ENCODE measurements at places on chromosomes 16 and 17.

- DNase-seq = no peak
These were observed 122.1 kb downstream of the SNX29 start for GRCh38 chr16:12098429-12099310.

- DNase-seq = no peak
These were observed 1.8 kb downstream of the NME4 start for GRCh38 chr16:398561-399339.

DNA sequence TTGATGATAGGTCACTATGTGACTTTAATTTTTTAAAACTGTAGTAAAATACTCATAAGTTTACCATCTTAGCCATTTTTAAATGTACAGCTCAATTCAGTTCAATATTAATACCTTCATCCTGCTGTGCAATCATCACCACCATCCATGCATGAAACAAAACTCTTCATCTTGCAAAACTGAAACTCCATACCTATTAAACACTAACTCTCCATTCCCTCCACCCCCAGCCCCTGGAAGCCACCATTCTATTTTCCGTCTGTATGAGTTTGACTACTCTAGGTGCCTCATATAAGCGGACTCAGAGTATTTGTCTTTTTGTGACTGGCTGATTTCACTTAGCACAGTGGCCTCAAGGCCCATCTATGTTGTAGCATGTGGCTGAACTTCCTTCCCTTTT lies 9.4 kb upstream of the CNEP1R1 start:
- DNase-seq = no peak

DNA sequence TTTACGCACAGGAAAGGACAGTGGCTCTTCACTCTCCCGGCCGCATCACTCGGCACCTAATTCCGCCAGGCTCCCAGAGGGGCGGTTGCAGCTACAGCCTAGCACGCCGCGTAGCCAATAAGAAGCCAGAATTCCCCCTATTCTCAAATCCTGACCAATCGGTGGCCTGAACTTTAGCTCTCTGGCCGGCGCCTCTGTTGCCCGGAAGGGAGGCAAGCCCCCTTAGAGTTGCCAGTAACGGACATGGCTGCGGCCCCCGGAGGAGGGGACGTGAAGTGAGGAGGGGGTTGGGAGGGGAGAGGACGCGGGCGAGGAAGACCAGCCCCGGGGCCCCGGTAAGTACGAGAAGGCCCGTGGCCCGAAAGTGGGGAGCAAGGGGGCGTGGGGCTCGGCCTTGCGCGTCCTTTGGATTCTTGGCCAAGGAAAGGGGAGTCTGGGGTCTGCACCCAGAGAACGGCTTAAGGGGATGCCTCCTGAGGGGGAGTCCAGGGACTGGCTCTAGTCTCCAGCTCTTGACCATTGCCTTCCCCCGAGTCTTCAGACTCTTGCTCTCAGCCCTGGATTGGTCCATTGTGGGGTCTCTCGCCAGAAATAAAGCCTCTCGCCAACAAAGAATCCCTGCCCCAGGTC lies at the start of gene TMEM94:
Gene TMEM94, plus strand, starts transcription at position 219 of the 630 bp plus-strand sequence. CDS start 15,271 bp downstream, outside the sequence.
- peak; percentile 99 for DNase-seq

DNA sequence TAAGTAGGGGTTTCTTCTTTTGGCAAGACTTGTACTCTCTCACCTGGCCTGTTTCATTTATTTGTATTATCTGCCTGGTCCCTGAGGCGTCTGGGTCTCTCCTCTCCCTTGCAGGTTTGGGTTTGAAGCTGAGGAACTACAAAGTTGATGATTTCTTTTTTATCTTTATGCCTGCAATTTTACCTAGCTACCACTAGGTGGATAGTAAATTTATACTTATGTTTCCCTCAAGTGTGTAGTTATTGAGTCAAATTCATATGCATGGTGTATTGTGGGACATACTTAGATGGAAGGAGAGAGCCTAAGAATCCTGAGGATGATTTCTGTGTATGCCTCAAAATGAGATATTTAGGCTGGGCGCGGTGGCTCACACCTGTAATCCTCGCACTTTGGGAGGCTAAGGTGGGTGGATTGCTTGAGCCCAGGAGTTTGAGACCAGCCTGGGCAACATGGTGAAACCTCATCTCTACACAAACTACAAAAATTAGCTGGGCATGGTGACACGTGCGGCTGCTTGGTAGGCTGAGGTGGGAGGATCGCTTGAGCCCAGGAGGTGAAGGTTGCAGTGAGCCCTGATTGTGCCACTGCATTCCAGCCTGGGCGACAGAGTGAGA lies 13.6 kb downstream of the TMEM98 start:
- DNase-seq = no peak

GRCh38 chr17:77365584-77366186 lies 224.9 kb downstream of the SEC14L1 start:
- peak; percentile 52 for DNase-seq

- DNase-seq = no peak
These were observed 34.7 kb upstream of the ABCA6 start for GRCh38 chr17:69176457-69176795.

DNA sequence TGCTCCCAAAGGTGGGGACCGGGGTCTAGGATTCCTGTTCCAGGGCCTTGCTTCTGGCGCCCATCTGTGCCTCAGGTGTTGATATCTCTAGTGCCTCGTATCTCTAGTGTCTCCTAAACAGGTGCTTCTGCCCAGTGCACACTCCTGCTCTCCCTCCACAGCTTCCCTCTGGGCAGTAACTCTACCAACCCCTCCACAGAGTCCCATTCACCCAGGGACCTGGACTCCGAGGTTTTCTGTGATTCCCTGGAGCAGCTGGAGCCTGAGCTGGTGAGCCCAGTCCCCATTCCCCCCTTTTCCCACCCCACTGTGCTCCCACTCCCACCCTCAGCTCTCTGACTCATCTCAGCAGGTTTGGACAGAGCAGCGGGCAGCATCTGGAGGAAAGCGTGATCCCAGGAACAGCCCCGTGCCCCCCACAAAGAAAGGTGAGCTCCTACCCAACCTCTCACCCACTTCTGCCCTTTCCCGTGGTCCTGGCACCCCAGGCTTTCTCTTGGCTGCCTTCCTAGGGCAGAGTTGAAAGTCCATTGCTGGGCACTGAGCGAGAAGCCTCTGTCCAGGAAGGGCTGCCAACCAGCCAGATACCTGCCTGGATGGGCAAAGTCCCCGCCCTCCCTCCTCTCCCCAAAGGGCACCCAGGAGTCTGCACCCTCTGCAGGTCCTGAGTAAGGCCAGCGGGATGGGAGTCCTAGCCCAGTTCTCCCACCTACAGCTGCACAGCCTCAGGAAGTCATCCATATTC lies 2.2 kb downstream of the ACBD4 start:
- DNase-seq = no peak

DNA sequence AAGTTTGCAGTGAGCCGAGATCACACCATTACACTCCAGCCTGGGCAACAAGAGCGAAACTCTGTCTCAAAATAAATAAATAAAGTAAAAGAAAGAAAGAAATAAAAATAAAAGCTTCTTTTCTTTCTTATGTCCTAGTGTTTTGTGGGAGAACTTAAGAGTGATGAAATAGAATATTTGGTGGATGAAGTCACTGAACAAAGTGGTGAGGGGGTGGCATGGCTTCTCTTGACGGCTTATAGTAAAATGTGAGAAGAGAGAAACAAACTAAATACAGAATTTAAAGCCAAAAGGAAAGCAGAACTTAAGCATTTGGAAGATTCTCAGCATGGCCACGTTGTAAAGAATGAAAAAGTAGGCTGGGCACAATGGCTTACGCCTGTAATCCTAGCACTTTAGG lies 15.3 kb downstream of the SGF29 start:
- no peak for DNase-seq

DNA sequence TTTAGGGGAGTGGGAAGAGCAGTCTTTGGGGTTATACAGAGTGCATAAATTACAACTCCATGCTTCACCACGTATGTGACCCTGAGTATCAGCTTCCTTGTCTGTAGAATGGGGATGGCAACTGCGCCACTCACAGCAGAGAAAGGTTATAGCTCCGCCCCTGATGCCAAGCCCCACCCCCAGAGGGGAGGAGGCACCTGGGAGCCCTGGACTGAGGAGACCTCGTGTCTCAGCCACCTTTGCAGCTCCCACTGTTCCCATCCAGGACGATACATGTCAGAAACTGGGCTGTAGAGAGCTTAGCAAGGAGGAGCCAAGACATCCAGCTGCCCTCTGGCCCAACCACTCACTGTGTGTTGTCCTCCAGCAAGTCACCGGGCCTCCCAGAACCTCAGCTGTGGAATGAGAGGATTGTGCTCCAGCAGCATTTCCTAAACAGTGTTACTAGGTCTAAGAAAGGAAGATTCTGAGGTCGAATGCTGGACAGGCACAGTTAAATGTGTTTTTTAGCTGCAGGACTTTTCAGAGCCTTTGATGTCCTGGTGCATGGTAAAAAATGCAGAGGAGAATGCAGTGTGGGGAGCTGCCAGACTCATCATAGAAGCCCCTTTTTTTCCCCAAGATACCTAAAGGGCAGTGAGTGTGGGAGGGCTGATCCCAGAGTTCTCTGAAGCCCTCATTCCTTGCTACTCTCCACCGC lies 49.4 kb downstream of the BEAN1 start:
- no peak for DNase-seq

GRCh38 chr16:74738113-74738541 lies 36.5 kb downstream of the FA2H start:
- DNase-seq = no peak

GRCh38 chr17:37517881-37518280 lies 28.2 kb downstream of the DUSP14 start:
- no peak for DNase-seq

- DNase-seq = no peak
These were observed 36.9 kb downstream of the SOCS3 start for GRCh38 chr17:78322858-78323455.

DNA sequence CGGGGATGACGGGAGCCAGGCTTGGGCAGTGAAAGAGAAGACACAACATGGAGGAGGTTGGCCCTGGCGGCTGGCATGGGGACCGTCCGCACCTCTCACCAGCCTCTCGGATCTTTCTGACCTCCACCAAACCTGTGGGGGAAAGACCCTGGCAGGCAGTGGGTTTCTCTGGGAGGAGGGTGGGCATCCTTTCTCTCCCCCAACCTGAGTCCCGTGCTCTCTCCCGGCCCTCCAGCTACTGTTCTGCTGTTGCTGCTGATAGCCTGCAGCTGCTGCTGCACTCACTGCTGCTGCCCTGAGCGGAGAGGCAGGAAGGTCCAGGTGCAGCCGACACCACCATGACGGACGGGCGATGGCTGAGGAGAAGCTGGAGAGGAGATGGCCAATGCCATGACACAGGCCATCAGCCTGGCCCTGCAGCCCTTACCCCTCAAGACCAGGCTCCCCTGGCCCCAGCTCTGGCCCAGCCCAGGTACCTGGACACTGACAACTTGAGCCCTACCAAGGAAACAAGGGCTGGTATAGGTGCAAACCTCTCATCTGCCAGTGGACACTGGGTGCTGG lies 7.4 kb downstream of the SMIM5 start:
- no peak for DNase-seq

GRCh38 chr16:3021449-3022207 lies 1.5 kb downstream of the TNFRSF12A start:
- peak; percentile 60 for DNase-seq

GRCh38 chr17:56629531-56630075 lies 36.1 kb downstream of the NOG start:
- DNase-seq = no peak
